ENCODE measurements at places on chromosomes 4 and X.

GRCh38 chr4:81410680-81411079 lies 61.0 kb downstream of the RASGEF1B start:
- DNase-seq = no peak

GRCh38 chr4:57320217-57320616 lies 210.0 kb upstream of the IGFBP7 start:
- no peak for DNase-seq

GRCh38 chrX:140664939-140665338 lies 44.6 kb upstream of the LINC00632 start:
- DNase-seq = peak; percentile 1

GRCh38 chrX:145751943-145752342 lies 65.7 kb upstream of the SLITRK2 start:
- no peak for DNase-seq

DNA sequence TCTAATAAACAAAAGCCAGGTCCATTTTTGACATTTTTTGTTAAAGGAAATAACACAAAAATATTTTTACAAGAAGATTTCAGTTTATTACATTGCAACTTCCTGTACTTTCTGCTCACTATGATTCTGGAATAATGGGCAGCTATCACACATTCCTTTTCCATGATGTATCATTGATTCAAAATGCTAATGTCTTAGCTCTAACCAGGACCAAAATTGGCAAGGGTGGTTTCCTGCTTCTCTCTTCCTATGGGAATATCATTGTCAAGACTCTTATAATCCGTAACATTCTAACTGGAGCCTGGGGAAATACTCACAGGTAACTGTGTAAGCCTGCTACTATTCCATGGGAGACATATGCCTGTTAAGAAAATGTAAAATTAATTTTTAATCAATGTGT lies 218.6 kb downstream of the DCAF12L2 start:
- no peak for DNase-seq

DNA sequence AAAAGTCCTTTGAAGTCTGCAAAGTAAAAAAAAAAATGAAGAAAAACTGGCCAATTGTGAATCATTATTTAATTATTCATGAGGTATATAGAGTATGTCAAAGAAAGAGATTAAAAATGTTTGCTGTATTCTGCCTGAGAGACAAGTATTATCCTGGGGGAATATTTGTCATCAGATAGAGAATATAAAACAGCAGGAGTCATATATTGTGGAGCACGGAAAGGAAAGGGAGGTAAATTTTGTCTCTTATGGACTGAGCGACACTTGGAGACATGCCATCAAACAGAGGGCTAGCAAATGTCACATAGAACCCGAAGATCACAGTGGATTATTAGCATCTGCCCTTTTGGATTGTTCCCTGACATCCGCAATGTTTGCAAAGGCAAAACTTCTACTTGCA lies 39.2 kb upstream of the FAT1 start:
- no peak for DNase-seq

- no peak for DNase-seq
These were observed 64.3 kb downstream of the MSN start for GRCh38 chrX:65731684-65732289.

DNA sequence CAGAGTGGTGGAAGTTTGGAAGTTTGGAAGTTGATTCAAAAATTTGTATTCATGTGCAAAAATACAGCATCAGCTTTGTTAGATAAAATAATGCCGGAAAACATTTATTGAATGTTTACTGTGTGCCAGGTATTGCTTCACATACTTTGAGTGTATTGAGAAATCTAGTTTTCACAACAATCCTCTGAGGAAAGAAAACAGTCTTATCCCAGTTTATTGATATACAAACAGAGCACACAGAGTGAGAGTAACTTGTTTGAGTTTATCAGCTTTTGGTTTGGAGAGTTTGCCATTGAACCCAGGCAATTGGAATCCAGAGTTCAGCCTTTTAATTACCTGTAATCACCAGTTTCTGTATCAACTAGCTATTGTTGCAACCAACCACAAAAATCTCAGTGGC lies 127.2 kb upstream of the RPS6KA3 start:
- no peak for DNase-seq

GRCh38 chr4:183563874-183564273 lies 59.0 kb downstream of the ING2 start:
- DNase-seq = no peak

GRCh38 chrX:110180928-110181310 lies 137.0 kb downstream of the AMMECR1 start:
- DNase-seq = no peak

- no peak for DNase-seq
These were observed 66.9 kb upstream of the C4orf50 start for GRCh38 chr4:6085028-6085690.

DNA sequence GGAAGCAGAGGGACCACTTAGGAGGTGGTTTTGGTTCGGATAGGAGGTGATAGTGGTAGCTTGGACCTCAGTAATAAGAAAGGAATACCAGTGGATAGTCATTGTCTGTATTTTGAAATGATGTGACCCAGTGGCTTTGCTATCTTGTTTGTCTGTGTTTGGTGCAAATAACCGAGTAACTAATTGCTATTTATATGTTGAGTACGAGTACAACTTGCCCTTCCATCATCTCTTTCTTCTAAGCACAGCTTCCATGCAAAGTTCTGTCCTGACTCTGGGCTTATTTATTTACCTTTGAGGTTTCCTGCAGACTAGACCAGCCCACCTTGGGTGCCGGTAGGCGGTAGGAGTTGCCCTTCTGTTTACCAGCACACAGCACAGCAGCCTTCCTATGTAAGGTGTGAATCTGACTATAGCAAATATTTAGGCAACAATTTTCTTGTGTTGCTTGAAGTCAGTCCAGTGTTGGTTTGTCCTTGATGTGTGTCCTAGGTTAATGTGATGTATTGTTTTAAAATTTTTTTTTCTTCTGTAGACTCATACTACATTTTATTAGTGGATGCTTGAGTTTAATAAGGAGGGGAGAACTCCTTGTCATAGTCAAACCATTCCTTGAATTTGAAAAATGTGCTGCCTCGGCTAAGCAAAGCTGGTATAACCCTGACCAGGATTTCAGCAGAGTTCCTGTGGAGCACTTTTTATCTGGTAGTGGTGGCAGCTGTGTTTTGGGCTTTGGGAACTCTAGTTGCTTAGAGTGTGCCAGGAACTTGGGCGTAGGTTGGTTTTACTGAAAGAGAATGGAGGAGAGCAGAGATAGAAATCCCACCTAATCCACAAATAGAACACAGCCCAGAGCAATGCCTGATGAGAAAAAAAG lies 21.9 kb downstream of the PTTG2 start:
- no peak for DNase-seq

DNA sequence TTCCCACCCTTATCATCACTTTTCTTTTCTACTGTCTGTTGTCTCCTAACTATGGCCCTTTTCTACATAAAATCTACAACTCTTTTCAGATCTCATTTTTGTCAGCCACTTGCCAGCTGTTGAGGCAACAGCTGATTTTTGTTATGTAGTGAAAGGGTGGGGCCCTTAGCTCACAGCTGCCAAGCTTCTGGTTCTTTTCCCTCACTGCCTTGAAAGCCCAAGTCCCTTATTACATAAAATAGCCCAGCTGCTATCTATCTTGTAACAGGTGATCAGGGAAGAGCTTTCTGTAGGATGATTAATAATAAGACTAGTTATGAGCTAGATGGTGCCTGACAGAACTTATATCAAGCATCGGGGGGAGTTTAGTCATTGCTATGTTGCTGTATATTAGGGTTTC lies 45.9 kb downstream of the ADGRL3 start:
- no peak for DNase-seq

- DNase-seq = no peak
These were observed 1.2 kb downstream of the C4orf50 start for GRCh38 chr4:6017030-6017429.

DNA sequence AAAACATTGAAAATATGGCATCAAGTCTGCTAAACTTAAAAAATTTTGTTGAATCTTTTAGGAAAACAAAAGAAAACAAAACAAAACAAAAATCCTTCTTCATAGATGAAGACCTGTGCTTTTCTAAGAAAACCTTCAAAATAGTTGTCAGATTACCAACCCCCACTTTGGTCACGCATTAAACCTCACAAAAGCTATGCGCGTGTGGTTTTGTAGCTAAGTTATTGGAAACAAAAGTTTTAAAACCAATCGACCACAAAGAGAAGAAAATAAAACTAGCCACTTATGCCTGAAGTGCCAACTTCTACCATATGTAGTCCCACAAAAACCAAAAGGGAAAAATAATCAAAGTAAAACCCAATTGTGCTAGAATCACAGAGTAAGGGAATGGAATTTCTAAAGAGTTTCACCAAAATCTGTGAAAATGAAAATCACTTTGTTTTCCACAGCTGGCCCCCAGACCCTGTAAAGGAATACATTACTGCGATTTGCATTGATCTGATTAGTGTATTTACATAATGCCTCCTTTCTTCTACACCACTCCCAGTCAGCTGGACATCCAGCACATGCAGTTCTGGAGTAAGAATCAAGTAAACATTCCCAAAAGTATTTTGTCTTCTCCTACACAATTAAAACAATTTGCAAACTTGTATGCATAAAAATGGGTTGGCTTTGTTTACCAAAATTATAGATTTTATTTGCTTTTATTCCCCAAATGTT lies 330.1 kb upstream of the DKK2 start:
- no peak for DNase-seq

DNA sequence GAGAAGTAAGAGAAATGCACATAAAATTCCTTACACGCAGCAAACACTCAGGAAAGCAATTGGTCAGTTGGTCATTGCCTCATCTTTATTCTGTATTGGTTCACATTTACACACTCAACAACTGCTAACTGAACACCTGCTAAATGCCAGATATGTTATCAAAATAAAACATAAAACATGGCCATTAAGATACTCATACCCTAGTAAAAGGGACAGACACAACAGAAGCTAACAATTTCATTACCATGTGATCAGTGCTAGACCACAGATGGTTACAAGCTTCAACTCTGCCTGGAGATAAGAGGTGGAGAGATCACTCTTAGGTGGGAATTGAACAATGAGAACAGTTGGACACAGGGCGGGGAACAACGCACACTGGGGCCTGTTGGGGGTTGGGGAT lies 26.2 kb downstream of the TEC start:
- no peak for DNase-seq

DNA sequence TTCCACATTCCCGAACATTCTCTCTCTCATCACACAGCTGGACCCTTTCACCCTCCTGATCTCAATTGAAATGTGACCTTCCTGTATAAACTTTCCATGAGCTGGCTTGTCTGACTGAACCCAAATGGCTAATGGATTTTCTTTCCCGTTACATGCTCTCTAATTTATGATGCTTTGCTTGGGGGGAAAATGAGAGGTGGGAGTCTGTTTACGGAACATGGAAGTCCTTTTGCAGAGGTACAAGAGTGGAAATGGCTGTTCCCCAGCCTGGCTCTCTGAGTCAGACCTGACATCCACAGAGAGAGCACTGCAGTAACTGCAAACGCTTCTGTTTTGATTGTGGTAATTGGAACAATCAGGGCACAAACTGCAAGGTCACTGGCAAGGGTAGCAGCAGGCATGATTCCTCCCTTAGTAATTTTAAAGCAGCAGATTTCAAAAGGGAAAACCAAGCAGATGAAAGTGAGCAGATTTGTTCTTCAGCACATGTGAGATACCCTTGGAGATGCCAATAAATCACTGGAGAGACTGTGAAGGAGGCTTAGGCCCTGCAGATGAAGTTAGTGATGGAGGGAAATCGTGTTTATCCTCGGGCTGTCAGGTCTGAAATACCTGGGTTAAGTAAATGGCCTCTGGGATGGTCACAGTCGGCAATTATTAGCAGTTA lies 83.9 kb downstream of the SNCA start:
- peak; percentile 43 for DNase-seq

GRCh38 chr4:30721185-30722091 lies 1.3 kb downstream of the PCDH7 start:
- no peak for DNase-seq

GRCh38 chrX:20029728-20030127 lies 38.9 kb upstream of the BCLAF3 start:
- DNase-seq = peak; percentile 73

DNA sequence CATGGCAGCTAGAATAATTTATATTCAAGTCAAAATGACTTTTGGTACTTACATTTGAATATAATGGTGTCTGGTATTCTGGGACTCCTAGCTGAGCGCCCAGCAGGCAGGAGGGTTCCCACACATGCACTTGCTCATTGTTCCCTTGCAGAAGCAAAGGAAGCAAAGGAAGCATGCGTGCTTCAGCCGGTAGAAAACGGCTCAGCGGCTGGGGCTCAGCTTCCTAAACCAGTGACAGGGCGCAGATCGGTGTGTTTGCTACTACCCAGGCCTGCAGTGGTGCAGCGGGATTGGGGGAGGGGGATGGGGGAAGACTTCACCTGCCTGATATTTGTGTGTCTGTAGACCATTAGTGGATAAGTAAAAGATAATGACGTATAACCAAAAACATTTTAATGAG lies 978.3 kb upstream of the TENM3 start:
- DNase-seq = no peak

- DNase-seq = no peak
These were observed 102.0 kb upstream of the USP38 start for GRCh38 chr4:143082701-143083100.

DNA sequence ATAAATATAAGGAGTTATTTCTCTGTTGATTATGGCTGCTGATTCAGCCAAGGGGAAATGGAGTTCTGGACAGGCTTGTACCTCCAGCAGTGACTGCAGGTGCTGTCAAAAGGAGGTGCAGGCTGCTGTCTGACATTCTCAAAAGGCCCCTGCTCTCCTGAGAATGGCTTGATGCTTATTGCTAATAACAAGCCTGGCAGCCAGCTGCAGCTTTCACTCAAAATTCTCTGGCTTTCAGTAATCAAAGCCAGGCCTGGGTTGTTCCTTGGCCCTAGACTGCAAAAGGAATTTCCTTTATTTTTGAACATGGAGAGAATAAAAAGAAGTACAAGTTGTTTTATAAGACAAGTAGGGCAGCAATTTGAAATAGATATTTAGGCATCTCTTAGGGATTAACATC lies 575.9 kb downstream of the MID1IP1 start:
- DNase-seq = no peak

DNA sequence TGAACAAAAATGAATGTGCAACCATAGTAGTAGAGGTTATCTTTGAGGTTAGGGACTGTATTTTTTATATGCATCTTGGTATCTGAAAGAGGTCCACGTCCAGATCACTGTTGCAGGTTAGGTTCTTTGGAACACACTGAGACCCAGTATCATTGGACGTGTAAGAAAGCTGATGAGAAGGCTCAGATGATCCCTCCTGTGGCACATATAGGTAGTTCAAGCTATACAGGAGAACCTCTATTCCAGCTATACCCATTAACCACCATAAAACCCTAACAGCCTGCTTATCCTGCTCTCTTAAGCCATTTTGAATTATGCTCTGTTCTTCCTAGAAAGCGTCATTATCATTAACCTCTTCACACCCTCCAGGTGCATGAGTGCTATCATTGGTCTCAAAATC lies 930.7 kb upstream of the HS3ST1 start:
- DNase-seq = no peak

DNA sequence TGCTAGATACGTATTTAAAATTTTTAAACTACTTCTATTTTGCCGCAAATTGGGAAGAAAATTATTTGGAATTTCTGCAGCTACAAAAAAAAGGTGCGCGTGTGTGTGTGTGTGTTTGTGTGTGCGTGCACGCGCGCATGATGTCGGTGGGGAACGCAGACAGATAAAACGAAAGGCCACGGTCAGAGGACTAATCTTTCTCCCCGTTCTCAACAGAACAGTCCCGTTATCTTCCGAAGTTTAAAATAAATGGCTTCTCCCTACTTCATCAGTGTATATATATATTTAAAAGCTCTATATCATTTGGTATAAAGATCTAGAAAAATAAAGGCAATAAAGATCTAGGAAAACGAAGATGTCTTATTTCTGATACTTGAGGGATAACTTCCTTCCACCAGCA lies 1.5 kb downstream of the MGARP start:
- DNase-seq = no peak

GRCh38 chr4:74805601-74806000 lies 11.3 kb upstream of the BTC start:
- peak; percentile 22 for DNase-seq

Measured in Caco-2 (cell line).